Subcutaneous preadipocyte (primary cell): ENCODE measurements at places on chromosomes 2 and 18. TPM values are rescaled to one million over a fixed set of nuclear protein-coding genes. Genes with fewer than 3 reads are reported as not detected.

XDH gene
- 0.78 and 1.1 TPM in 2 replicates for total RNA-seq

CNTNAP5 gene
- total RNA-seq: not detected in 2 replicates

CD226 gene
- total RNA-seq: under 0.01 and 0.59 TPM in 2 replicates

AKAIN1 gene
- total RNA-seq: not detected in 2 replicates
